Left lung (tissue), 14 donors: ENCODE measurements at places on chromosomes 7 and 10. TPM values are rescaled to one million over a fixed set of nuclear protein-coding genes. Genes with fewer than 3 reads are reported as not detected.

GRM3 gene
- not detected for total RNA-seq

TRPV5 gene
- not detected for total RNA-seq

MKI67 gene
- 21.5 TPM for total RNA-seq

NEBL gene
- total RNA-seq: 65.9 TPM

FAM25G gene
- total RNA-seq: not detected

WAPL gene
- total RNA-seq: 28.2 TPM

LIPN gene
- 1.2 TPM for total RNA-seq

- H3K36me3 ChIP-seq: no peaks in the 10 kb centered on the region
- H3K4me3 ChIP-seq: peak within 1 kb of the TSS; percentile 68
- peak within 1 kb of the TSS; percentile 95 for H3K27ac ChIP-seq
- H3K4me1 ChIP-seq: peaks cover 28% of the 10 kb centered on the region
- no peaks in the 10 kb centered on the region for H3K27me3 ChIP-seq
Measured at GRCh38 chr7:79453558-79454360, at the start of gene MAGI2. TSS of gene MAGI2 (minus strand) at chr7:79453667. CDS start at chr7:79453320, 347 bp downstream.

GRCh38 chr10:125494651-125495239 is 188.2 kb downstream of the TEX36 start:
- DNase-seq: no peak
- no peaks in the 10 kb centered on the region for H3K36me3 ChIP-seq
- H3K27ac ChIP-seq: no peak overlapping the region
- H3K4me1 ChIP-seq: no peaks in the 10 kb centered on the region
- no peaks in the 10 kb centered on the region for H3K27me3 ChIP-seq
- H3K4me3 ChIP-seq: no peak overlapping the region

DNA sequence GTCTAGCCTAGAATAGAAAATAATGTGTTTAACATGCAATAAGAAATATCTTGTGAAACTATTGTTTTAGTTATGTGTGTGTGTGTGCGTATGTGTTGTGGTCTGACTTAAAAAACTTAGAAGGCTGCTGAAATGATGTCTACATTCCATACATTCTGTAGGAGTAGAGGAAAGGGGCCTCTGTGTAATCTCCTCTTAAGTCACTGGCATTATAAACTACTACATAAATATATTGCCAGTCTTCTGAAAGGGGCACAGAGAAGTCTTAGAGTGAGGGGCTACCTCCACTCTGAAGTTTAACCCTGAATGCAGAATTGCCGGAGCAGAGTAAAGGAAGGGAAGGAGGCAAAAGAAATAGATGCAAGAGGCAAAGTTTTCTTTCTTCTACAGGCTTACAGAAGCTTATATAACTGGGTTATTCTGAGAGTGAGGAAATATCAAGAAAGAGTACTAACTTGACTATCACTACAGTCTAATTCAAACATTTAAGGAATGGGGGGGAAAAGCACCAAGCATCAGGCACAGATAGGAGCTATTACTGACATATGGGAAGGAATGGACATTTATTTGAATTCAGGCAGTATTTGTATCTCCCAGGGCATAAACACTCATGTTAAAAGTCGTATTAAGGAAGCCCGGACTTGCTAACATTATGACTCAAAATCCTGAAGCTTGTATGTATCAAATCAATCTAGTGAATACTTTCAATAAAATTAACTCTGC is 75.7 kb downstream of the DNAJC1 start:
- DNase-seq: no peak
- peaks cover 8% of the 10 kb centered on the region for H3K4me1 ChIP-seq
- H3K27ac ChIP-seq: no peak overlapping the region
- no peaks in the 10 kb centered on the region for H3K36me3 ChIP-seq

DNA sequence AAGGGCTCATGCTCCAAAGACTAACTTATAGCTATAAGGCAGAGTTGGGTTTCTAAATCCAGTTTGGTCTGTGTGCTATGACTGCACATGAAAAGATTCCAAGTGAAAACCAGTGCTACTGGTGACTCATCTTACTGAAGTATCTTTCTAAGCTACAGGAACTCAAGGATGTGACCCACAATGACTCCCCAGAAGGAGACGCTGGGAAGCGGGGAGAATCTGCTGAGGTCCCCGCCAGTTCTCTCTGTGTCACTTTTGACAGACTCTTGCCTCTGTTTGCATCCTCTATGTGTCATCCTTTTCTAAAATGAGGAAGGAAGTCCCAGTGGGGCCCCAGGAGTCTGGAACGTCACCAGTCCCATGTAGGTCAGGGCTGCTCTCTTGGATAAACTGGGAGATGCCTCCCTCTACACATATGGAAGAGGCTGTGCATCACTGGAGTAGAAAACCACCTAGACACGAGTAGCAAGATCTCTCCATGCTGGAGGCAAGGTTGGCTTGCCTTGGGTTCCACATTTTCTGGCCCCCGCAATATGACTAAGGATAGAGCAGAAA is 28.8 kb upstream of the GPR26 start:
- no peak overlapping the region for H3K4me3 ChIP-seq
- no peak overlapping the region for H3K27ac ChIP-seq
- H3K36me3 ChIP-seq: no peaks in the 10 kb centered on the region
- DNase-seq: no peak
- H3K27me3 ChIP-seq: peaks cover 5% of the 10 kb centered on the region
- H3K4me1 ChIP-seq: no peaks in the 10 kb centered on the region

GRCh38 chr7:12322284-12322902 is 81.3 kb downstream of the VWDE start:
- DNase-seq: peak; percentile 21
- no peaks in the 10 kb centered on the region for H3K36me3 ChIP-seq
- no peaks in the 10 kb centered on the region for H3K27me3 ChIP-seq
- no peaks in the 10 kb centered on the region for H3K4me1 ChIP-seq
- no peak overlapping the region for H3K27ac ChIP-seq
- H3K4me3 ChIP-seq: no peak overlapping the region

DNA sequence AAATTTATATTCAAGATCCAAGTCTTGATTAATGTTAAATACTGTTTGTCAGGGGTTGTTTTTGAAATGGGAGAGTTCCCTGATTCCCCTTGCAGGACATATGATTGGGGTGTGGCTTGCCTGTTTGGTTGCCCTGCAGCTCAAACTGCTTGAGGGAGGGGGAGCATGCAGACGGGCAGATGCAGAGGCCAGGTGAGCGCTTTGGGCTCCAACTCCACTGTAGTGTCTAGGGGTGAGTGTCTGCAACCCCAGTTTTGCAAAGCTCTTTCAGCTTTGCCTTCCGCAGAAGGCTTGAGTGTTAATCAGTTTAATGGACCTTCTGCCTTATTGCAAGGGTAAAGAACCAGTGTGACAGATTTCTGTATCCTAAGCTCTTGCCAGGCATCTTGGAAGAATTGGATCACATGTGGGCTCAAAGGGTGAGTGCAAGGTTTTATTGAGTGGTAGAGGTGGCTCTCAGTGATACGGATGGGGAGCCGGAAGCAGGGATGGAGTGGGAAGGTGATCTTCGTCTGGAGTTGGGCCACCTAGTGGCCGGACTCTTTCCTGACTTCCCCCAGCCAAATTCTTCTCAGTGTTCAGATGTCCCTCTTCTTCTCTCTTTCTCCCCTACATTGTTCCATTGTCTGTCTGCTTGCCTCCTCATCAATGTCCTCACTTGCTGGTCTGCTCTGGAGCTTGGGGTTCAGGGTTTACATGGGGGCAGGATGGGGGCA is 479.7 kb downstream of the ATRNL1 start:
- no peak for DNase-seq
- H3K4me3 ChIP-seq: no peak overlapping the region
- no peaks in the 10 kb centered on the region for H3K27me3 ChIP-seq
- H3K36me3 ChIP-seq: no peaks in the 10 kb centered on the region
- no peak overlapping the region for H3K27ac ChIP-seq

DNA sequence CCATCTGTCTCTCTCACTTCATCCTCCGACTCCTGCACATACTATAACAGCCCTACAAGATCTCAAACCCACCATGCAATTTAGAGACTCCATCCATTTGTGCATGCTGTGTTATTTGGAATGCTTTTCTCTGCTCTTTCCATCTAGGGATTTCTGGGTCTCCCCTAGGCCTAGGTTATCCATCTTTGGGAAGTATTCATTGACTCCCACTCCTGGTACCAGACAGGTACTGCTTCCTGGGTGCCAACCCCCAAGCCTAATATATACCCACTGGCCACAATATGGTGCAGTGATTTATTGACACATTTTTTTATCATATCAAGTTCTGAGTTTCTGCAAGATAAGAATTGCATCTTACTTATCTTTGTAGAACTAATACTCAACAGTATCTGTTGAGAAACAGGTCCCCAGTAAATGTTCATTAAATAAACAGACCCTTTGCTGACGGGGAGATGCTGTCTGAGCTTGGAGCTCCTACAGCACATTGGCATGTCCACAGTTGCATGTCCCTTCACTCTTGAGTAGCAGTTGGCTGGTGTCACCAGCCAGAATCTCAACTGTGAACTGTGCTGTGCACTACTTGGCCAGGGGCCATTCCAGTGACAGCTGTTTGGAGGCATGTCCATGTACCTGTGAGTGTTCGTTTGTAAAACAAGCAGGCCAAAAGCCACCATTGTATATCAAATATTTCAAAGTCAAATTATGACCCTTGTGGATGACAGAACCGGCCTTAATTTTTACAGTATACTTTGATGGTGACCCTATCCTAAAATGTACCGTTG is 223.3 kb upstream of the NFE2L3 start:
- no peaks in the 10 kb centered on the region for H3K4me1 ChIP-seq
- H3K27me3 ChIP-seq: no peaks in the 10 kb centered on the region
- no peak overlapping the region for H3K4me3 ChIP-seq
- no peak for DNase-seq

DNA sequence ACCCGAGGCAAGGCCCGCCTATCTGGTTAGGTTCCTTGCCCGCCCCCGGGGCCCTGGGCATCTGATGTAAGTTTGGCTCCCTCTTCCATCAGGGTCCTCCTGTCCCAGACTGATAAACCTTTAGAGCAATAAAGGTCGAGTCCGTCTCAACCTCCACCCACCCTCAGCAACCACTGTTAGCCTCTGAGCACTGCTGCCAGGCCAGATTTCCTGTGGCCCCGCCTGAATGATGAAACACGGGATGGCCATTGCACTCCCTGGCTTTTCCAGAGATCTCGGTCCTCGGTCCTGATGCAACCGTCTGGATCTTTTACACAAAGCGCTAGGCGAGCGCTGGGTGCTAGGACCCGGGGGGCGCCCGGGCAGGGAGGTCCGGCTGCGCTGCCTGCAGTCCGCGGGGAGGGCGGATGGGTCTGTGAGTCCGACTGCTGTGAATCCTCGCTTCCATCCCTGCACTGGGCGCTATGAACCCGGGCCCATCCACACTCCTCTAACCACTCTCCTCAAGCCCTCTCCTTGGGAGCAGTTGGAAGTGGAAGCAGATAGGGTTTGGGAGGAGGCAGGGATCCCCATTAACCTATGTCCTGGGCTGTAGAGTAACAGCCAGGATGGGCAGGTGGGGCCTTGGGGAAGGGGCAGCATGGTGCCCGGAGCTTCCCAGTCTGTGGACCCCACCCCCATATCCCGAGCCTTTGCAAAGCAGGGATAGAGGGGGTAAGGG is 875 bp upstream of the DDIT4 start:
- H3K27me3 ChIP-seq: no peaks in the 10 kb centered on the region
- peaks cover 20% of the 10 kb centered on the region for H3K36me3 ChIP-seq
- H3K27ac ChIP-seq: peak overlapping the region; percentile 99

DNA sequence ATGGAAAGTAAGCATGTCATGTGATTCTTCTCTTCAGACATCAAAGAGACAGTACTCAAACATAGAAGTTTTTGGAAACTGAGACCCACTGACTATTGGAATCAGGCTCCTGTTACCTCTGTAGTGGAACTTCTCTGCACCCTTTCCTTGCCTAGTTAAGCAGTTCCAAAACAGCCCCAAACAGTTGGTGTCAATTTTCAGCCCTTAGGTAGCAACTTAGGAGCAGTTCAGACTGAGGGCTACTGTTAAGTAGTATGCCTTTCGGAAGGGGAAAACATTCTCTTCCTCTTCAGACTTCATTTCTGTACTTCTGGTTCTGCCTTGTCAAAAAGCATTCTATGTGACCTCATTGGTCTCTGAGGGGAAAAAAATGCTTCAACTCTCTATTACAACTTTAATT is 85.7 kb downstream of the ZNF277 start:
- no peaks in the 10 kb centered on the region for H3K27me3 ChIP-seq
- peaks cover 17% of the 10 kb centered on the region for H3K36me3 ChIP-seq
- no peaks in the 10 kb centered on the region for H3K4me1 ChIP-seq
- no peak overlapping the region for H3K4me3 ChIP-seq
- H3K27ac ChIP-seq: no peak overlapping the region
- DNase-seq: no peak

GRCh38 chr10:21501091-21501490 is 24.4 kb downstream of the SKIDA1 start:
- H3K4me1 ChIP-seq: peaks cover 27% of the 10 kb centered on the region
- H3K4me3 ChIP-seq: no peak overlapping the region
- DNase-seq: no peak
- H3K36me3 ChIP-seq: no peaks in the 10 kb centered on the region

GRCh38 chr10:69973678-69974077 is 79.0 kb upstream of the MACROH2A2 start:
- H3K4me1 ChIP-seq: no peaks in the 10 kb centered on the region
- H3K27ac ChIP-seq: no peak overlapping the region
- no peak for DNase-seq
- no peaks in the 10 kb centered on the region for H3K36me3 ChIP-seq
- H3K4me3 ChIP-seq: no peak overlapping the region

DNA sequence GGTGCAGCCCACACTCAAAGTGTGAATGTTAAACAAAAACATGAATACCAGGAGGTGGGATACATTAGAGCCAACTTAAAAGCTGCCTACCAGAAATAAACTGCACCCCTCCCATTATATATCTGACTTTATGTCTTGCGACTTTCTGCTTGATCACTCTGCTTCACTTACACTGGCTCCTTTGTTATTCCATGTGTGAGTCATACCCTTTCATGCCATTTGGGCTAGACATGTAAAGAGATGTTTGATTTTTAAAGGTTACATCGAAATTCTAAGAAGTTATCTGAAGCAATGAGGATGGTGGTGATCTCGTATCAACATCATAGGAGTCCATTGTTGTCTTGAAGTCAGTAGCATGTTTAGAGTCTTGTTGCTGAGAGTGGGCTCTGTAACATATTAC is 31.6 kb upstream of the ETV1 start:
- no peaks in the 10 kb centered on the region for H3K4me1 ChIP-seq
- DNase-seq: no peak
- H3K27me3 ChIP-seq: no peaks in the 10 kb centered on the region
- no peak overlapping the region for H3K4me3 ChIP-seq

DNA sequence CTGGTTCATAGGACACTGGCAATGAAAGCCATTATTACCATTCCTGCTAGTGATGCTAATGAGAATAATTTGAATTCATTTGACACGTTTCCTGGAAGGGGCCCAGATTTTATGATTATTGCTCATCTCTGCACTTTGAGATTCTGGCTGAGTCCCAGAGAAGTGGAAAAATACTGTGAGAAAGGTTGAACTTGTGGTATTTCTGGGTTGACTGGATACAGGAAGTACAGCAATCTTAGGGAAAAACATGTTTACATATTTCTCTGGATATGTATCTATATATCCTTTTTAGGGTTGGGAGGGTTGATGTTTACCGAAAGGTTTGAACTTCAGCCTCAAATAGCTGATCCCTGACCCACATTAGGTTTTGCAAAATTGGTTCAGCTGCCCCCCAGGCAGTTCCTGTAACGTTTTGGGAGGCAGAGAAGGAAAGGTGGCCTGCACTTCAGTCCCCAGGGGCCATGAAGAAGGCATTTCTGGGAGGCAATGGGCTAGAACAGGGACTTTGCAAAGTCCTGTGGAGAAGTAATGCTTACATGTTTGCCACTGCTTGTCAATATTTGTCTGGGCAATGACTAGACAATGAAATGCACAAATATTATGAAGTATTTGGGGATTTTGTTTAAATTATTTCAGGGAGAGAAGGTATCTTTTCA is 253.7 kb upstream of the PITRM1 start:
- H3K36me3 ChIP-seq: no peaks in the 10 kb centered on the region
- DNase-seq: no peak
- H3K4me3 ChIP-seq: no peak overlapping the region
- no peaks in the 10 kb centered on the region for H3K4me1 ChIP-seq
- no peaks in the 10 kb centered on the region for H3K27me3 ChIP-seq
